ENCODE measurements at places on chromosomes 13 and 19.

GRCh38 chr13:106561551-106562170 lies 6.3 kb downstream of the ARGLU1 start:
- peak; percentile 52 for DNase-seq

DNA sequence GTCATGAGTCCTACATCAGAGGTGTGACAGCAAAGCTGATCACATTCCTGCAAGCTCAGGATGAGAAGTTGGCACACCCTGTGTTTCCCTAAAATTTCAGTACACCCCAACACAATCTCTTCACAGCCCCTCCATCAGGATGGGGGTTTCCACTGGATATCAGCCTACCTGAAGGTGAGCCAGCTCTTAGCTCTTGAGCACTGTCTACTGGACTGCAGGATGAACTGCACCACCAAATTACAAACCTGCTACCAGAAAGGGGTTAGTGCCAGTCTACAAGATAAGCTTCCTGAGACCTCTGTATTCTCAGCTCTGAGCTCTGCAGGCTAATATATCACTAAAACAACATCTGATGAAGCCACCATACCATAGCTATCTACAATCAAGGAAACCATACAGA lies 1616.2 kb upstream of the SPRY2 start:
- DNase-seq = no peak

GRCh38 chr13:111857336-111857735 lies 209.6 kb upstream of the SOX1 start:
- no peak for DNase-seq

DNA sequence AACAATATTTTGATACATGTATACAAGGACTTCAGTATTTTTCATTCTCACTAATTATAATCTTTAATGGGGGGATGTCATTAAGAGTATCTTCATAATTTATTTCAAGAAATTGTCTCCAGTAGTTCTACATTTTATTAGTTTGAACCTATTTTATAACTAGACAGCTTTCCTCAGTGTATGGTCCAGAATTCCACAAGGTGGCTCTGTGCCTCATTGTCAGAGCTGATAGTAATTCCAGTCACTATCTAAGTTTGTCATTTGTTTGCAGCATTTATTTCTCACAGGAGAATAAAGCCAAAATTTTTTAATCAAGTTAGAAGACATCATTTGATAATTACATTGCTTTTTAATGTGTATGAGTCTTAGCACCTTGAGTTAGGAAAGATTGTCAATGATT lies 1633.0 kb upstream of the PCDH20 start:
- no peak for DNase-seq

- DNase-seq = no peak
These were observed 667 bp upstream of the ZNF790 start for GRCh38 chr19:36838784-36839324.

- no peak for DNase-seq
These were observed 720.8 kb downstream of the UQCRFS1 start for GRCh38 chr19:28492201-28492600.

DNA sequence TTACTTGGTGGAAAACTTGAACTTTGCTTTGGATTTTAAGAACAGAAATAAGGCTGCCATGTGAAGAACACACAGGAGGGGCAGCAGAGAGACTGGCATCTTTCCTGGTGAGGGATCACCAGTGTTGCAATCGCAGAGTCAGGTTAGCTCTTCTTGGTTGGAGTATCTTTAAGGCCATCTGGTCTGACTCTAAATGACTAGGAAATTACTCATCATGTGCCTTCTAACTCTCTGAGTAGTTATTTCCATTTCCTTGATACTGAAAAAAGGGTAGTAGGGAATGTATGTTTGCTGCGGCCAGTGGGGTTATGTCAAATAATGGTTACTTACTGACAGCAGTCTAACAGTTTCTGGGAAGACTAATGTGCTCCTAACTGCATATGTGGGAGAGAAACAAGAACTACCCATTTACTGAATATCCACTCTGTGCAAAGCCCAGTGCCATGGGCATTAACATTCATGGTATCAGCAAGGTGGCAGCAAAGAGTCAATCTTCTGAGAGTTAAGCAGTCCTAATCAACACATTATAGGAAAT lies 122.1 kb downstream of the COG6 start:
- DNase-seq = peak; percentile 45

- DNase-seq = no peak
These were observed 5.6 kb upstream of the LRRC63 start for GRCh38 chr13:46206143-46206542.

DNA sequence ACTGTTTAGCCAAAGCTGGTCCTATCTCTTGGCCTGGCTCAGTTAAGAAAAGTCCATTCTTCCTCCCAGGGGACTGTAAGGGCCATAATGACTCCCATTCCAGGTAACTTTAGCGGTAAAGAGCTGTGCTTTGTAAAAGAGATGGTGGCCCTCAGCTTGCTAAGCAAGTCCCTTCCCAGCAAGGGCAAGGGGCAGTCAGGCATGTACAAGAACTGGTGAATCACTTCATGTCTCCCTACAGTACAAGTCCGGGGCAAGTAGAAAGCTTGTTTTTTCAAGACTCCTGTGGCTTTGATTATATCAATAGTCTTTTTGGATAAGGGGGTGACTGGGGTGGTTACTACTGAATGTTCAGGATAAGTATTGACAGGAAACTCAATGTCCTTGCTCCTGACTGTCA lies 88.9 kb downstream of the SLC25A15 start:
- DNase-seq = no peak

GRCh38 chr19:44823373-44823698 lies 14.4 kb downstream of the BCAM start:
- no peak for DNase-seq

DNA sequence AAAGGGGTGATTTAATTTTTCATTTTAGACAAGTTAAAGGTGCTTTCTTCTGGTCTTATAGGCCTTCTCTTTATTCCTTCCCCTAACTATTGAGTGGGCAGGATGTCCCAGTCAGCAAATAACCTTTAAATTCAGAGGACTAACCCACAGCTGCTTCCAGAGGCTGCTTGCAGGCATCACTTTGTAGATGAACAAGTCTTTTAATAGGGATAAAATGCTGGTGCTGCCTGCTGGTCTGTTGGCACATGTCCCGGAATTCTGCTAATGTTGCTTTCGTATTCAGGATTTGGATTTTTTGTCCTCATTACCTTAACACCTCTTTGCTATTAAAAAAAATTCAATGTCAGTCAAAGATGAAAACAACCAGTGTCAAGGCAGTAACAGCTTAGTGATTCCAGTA lies 132.7 kb upstream of the KL start:
- DNase-seq = no peak

DNA sequence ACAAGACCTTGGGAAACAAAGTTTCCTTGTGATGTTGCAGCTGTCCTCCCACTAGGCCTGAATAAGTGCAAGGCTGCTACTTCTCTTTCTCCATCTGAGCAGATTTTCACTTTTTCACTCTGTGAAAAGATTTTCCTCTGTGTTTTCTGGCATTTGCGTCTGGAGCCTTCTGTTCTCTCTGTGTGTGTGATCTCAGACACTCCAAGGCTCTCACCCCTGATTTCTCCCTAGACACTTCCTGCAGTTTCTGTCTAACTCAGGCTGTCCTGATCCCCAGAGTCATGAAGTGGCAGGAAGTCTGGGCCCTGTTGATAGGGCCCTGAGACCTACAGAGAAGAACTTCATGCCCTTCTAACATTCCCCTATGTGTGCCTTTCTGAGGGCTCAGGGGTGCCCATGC lies 37.2 kb downstream of the SIGLEC7 start:
- DNase-seq = no peak

- DNase-seq = no peak
These were observed 14.8 kb downstream of the SLC8A2 start for GRCh38 chr19:47456721-47457474.

DNA sequence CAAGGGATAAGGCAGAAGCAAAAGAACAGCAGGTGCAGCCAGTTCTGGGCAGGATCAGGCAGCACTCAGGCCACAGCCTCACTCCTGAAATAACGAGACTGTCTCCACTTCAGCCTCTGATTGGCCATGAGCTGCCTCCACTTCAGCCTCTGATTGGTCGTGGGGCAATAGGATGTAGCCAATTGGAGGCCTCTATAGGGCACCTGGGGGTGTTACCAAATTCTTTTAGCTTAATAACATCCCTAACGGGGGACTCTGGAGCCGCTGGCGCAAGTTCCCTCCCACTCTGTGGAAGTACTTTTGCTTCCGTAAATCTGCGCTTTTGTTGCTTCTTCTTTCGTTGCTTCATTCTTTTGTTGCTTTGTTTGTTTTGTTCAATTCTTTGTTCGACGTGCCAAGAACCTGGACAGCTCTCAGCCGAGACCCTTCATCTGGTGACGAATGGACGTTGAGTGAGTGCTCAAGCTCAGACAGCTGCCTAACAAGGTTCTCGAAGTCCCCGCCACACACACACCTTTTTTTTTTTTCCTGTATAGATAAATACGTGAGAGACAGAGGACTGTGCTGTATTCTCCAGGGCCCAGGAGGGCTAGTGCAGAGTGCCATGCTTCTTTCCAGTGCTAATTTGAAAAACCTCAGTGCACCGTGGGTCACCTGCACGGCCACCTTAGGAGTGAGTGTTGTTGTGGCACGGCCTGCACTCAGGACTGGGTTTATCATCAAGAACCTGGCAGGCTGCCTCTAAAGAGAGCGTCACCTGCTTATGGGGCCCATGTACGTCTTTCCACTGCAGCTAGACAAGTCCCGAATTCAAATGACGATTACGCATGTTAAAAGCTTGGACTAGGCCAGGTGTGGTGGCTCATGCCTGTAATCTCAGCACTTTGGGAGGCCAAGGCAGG lies 32.0 kb upstream of the TUBGCP3 start:
- no peak for DNase-seq

DNA sequence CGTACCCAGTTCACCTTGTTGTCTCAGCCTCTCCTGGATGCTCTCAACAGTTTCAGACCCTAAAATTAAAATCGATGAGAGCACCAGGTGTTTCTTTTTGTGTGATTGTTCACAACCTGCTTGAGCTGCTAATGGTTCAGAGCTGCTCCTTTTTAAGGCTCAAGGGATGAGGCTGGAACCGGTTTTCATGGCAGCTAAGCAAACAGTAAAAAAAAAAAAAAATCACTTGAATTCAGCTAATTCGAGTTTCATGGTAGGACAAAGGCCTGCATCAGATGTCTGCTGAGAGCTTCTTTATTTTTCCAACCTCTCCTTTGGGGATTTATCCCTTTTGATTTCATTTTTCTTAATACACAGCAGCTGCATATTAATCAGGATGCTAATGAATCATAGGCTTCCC lies 6.5 kb downstream of the SYCE2 start:
- no peak for DNase-seq

DNA sequence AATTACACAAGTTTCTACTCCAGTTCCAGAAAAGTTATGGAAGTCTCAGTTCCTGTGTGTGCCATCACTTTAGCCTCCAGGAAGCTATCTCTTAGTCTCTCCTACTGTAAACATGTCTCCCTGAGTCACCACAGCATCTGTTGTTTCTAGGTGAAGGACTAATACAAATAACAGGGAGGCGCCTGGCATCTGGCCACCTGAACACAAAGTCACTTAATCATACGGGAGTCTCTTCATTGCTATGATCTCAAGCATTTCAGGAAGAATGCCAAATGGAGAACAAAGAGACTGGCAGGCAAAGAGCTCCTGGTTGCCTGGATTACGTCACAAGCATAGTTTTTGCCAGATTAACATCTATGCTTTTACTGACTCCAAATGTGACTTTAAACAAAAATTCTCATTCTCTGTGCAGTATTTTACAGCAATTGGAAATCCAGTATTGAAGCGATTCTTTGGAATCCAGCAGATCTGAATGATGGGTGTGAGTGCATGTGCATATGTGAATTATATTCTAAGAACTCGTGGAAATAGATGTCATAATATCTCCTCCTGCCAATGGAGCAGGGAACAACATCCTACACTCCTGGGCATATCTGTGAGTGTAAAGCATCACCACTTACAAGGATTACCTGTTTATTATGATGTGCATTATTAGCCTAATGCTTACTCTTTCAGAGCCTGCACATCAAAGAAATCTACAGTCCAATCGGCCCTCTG lies 572.8 kb downstream of the PCDH9 start:
- DNase-seq = no peak

GRCh38 chr13:110853235-110853721 lies 61.6 kb downstream of the ANKRD10 start:
- no peak for DNase-seq

- no peak for DNase-seq
These were observed 1.9 kb upstream of the SUGT1 start for GRCh38 chr13:52650731-52651130.

- DNase-seq = no peak
These were observed 109.8 kb downstream of the ZIC5 start for GRCh38 chr13:99861771-99862170.

DNA sequence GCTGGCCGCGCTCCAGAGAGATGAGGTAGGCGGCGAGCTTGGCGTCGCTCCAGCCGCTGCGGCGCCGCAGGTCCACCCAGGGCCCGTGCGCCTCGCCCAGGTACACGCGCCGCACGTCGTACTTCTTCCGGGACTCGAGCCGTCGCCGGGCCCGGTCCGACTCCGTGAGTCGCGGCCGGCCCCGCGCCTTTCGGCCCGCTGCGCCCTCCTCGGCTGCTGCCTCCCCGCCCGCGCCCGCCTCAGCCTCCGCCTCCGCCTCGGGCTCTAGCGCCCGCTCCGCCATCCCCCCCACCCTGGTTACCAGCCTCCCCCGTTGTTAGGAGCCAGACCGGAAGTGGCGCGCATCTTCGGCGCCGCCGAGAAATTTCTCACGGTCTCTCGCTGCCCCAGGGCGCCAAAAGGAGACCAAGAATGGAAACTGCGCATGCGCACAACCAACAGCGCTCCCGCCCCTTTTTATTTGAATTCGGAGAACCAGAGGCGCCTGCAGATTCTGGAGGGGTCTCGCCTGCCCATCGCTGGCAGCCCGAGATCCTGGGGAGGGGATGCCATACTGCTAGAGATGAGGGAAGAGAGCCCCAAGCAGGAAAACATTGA lies at the start of gene ZNF653:
Gene ZNF653, minus strand, starts transcription at position 336 of the 597 bp plus-strand sequence. Its CDS starts 53 bp downstream, at position 283.
- DNase-seq = peak; percentile 90

DNA sequence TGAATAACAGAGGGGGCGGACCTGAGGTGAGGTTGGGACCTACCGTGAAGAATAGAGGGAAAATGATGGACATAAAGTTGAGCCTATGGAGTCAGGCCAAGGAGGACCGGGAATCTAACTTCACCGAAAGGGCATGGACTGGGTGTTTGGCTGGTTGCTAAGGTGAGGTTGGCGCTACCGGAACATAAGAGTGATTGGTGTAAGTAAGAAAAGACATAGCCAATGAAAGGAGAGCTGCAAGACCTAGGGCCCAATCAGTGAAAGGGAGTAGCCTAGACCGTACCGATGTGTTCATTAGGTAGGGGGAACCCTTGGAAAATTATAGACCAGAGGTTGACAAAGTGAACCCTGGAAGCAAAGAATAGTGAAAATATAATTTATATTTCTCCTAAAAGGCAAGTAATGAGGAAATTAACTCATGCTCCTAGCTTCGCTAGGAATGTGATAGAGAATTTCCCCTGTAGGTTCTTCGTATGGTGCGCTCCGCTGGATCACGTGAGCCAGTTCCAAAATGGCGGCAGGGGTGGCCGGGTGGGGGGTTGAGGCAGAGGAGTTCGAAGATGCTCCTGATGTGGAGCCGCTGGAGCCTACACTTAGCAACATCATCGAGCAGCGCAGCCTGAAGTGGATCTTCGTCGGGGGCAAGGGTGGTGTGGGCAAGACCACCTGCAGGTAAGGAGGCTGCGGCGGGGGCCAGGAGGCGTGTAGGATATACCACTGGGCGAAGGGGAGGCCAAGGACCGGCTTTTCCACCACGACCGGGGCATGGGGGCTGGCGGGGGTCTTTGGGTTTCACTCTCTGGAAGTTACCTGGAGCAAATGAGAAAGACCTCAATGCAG lies at the start of gene GET3:
Gene GET3, plus strand, starts transcription at position 503 of the 840 bp plus-strand sequence. Its CDS starts 9 bp downstream, at position 512.
- DNase-seq = peak; percentile 76

Measured in stimulated activated CD4-positive, alpha-beta T cell treated with anti-CD3 and anti-CD28 coated beads, TNF-alpha, amount 100 ng/mL, for 48 hours (primary cell).